ENCODE measurements at places on chromosomes 4 and X.
A peak's percentile ranks its signal among the peaks of the same experiment; 100 is the strongest.

GRCh38 chrX:118644378-118644777 is 83.0 kb upstream of the IL13RA1 start:
- H3K4me1 ChIP-seq, result no peaks in the 10 kb centered on the region
- no peak for DNase-seq
- no peaks in the 10 kb centered on the region for H3K27me3 ChIP-seq
- peaks cover 9% of the 10 kb centered on the region for H3K36me3 ChIP-seq

DNA sequence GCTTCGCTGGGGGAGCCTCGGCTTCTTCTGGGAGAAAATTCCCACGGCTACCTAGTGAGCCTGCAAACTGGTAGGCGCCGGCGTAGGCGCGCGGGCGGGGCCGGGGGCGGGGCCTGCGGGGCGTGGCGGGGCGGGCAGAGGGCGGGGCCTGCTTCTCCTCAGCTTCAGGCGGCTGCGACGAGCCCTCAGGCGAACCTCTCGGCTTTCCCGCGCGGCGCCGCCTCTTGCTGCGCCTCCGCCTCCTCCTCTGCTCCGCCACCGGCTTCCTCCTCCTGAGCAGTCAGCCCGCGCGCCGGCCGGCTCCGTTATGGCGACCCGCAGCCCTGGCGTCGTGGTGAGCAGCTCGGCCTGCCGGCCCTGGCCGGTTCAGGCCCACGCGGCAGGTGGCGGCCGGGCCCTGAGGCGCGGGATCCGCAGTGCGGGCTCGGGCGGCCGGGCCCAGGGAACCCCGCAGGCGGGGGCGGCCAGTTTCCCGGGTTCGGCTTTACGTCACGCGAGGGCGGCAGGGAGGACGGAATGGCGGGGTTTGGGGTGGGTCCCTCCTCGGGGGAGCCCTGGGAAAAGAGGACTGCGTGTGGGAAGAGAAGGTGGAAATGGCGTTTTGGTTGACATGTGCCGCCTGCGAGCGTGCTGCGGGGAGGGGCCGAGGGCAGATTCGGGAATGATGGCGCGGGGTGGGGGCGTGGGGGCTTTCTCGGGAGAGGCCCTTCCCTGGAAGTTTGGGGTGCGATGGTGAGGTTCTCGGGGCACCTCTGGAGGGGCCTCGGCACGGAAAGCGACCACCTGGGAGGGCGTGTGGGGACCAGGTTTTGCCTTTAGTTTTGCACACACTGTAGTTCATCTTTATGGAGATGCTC is at the start of gene HPRT1:
HPRT1 (plus strand) TSS at position 161 of the 857 bp plus-strand sequence; CDS start at position 308, 147 bp downstream.
- H3K27me3 ChIP-seq, result no peaks in the 10 kb centered on the region
- DNase-seq, result peak; percentile 72
- peaks cover 14% of the 10 kb centered on the region for H3K4me1 ChIP-seq
- peaks cover 8% of the 10 kb centered on the region for H3K36me3 ChIP-seq

- peaks cover 2% of the 10 kb centered on the region for H3K27me3 ChIP-seq
- no peak for DNase-seq
- no peaks in the 10 kb centered on the region for H3K4me1 ChIP-seq
- no peak overlapping the region for H3K4me3 ChIP-seq
- no peak overlapping the region for H3K27ac ChIP-seq
Observed at GRCh38 chrX:15894724-15895123, 40.1 kb upstream of the AP1S2 start.

- H3K36me3 ChIP-seq, result peaks cover 40% of the 10 kb centered on the region
- H3K27me3 ChIP-seq, result no peaks in the 10 kb centered on the region
- no peak overlapping the region for H3K27ac ChIP-seq
- H3K4me3 ChIP-seq, result no peak overlapping the region
- DNase-seq, result no peak
Observed at GRCh38 chr4:87116231-87116630, 104.2 kb downstream of the KLHL8 start.

- H3K4me3 ChIP-seq, result no peak overlapping the region
- DNase-seq, result no peak
- H3K36me3 ChIP-seq, result no peaks in the 10 kb centered on the region
- H3K27ac ChIP-seq, result no peak overlapping the region
Observed at GRCh38 chrX:69311936-69312670, 146.8 kb upstream of the PJA1 start.
